ENCODE measurements at places on chromosomes 4 and X.

DNA sequence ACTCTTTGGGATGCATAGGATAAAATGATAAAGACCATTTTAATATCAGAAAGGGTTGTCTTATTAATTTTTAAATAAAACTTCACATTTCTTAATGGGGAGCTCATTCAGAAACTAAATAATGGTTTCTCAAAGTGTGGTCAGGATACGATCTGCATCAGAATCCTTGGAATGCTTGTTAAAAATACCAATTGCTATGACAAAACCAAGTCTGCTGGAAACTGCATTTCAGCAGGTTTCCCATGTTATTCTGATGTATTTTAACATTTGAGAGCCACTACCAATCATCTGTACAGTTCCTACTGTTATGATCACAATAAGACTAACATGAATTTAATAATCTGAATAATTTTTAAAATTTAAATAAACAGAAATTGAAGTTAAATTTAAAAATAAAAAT lies 115.1 kb downstream of the SOWAHB start:
- H3K36me3 ChIP-seq, result no peaks in the 10 kb centered on the region
- H3K4me1 ChIP-seq, result no peaks in the 10 kb centered on the region
- no peak overlapping the region for H3K4me3 ChIP-seq
- no peak for DNase-seq
- H3K27ac ChIP-seq, result no peak overlapping the region
- no peaks in the 10 kb centered on the region for H3K27me3 ChIP-seq

DNA sequence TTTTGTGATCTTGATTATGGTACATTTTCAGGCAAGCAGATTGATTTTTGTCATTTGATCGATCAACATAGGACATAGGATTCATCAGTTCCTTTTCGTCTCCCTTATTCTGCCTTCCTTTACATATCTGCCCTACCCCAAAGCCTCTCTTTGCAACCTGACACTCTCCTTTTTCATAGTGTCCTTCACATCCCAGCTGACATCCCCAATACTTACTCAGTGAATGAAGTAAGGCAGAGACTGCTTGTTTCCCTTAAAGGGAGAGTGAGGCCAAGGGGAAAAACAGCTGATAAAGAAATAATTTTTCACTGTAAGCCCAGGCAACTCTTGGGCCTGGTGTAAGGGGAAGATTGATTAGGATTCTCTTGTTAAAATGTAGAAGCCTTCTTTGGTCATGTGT lies 69.8 kb downstream of the GBA3 start:
- DNase-seq, result no peak
- H3K27me3 ChIP-seq, result no peaks in the 10 kb centered on the region

- H3K27me3 ChIP-seq, result no peaks in the 10 kb centered on the region
- H3K36me3 ChIP-seq, result no peaks in the 10 kb centered on the region
- H3K27ac ChIP-seq, result no peak overlapping the region
- no peak for DNase-seq
- no peaks in the 10 kb centered on the region for H3K4me1 ChIP-seq
- H3K4me3 ChIP-seq, result no peak overlapping the region
Measured at GRCh38 chr4:35080799-35081198, 1163.5 kb downstream of the ARAP2 start.

GRCh38 chrX:18252644-18253359 lies 32.1 kb upstream of the BEND2 start:
- no peak overlapping the region for H3K4me3 ChIP-seq
- H3K27me3 ChIP-seq, result no peaks in the 10 kb centered on the region
- DNase-seq, result no peak
- no peaks in the 10 kb centered on the region for H3K4me1 ChIP-seq
- no peaks in the 10 kb centered on the region for H3K36me3 ChIP-seq
- no peak overlapping the region for H3K27ac ChIP-seq

- H3K4me1 ChIP-seq, result no peaks in the 10 kb centered on the region
- H3K27ac ChIP-seq, result no peak overlapping the region
- DNase-seq, result no peak
- H3K36me3 ChIP-seq, result no peaks in the 10 kb centered on the region
Measured at GRCh38 chr4:165748321-165748720, 124.7 kb upstream of the TLL1 start.

Measured in DND-41 (cell line).